Progenitor cell of endocrine pancreas (in vitro differentiated cells): ENCODE measurements at places on chromosomes 2 and 18.
A peak's percentile ranks its signal among the peaks of the same experiment; 100 is the strongest.

- no peak for DNase-seq
Observed at GRCh38 chr2:213220967-213221603, 63.2 kb upstream of the SPAG16 start.

DNA sequence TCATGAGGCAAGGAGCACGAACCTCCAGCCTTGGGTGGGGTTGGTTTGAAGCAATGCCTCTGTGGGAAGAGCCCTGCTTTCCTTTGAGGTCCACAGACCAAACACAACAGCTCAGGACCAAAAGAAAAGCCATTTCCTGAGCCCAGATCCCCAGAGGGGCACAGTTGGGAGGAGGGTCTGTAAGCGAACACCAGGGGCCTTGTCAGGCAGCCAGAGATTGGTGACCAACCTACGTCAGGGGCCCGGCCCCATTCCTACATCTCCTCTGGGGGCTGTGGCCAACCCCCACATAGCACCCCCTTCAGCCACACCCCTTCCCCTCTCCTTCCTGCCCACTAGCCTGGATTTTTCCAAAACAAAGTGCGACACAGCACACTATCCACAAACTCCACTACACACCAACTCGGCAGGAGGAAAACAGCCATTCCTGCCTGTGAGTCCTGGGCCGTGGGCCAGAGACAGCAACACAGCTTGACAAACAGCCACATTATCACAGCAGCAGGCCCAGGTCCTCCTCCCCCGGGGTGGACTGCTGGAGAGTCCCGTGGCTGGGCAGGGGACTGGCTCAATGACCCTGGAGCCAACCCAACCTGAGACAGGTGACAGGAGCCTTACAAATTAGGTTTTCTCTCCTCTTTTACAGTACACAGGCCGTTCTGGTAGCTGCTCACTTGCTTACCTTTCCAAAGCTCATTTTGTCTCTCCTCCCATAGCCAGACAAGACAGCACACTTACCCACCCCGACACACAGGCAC lies 98.8 kb downstream of the TNS1 start:
- DNase-seq, result no peak

DNA sequence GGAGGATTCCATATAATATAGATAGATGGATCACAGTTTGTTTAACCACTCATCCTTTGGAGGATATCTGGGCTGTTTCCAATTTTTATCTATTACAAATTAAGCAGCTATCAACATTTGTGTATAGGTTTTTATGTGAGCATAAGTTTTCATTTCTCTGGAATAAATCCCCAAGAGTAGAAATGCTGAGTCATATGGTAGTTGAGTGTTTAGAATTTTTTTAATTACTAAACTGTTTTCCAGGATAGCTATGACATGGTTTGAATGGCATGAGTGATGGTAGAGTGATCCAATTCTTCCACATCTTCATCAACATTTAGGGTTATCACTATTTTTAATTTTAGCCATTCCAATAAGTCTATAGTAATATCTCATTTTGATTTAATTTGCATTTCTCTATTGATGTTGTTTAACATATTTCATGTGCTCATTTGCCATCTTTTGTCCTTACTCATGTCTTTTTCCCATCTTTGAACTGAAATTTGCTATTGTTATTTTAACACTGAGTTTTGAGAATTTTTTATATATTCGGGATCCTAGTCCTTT lies 31.4 kb downstream of the ABCB11 start:
- DNase-seq, result no peak

DNA sequence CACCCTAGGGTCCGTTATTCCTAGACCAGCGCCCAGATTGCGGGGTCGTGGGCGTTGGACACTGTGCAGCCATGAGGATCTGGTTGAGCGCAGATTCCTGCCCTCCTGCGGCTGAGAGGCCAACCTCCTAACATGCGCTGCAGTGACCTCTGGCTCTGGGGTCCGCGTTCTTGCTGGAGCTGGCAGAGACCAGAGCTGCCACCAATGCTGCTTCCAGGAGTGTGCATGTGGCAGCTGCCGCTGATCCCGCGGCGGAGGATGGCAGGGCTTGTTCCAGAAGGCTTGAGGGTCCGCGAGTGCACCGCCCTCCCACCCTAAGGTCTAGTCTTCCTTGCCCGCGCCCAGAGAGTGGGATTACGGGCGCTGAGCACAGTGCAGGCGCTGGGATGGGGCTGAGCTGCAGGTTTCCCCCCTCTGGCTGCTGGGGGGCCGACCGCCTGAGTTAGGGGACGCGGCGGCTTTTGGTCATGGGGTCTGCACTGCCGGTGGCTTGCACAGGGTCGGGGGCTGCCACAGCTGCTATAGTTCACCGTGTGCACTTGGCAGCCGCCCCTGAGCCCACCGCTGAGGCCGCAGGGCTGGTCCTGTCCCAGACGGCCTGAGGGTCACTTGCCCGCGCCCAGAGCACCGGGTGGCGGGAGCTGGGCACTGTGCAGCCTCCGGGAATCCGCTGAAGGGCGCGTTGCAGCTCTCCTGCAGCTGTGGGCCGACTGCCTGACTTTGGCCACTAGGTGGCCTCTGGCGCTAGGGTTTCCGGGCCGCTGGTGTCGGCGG lies 145.9 kb downstream of the CCDC74A start:
- peak; percentile 75 for DNase-seq

DNA sequence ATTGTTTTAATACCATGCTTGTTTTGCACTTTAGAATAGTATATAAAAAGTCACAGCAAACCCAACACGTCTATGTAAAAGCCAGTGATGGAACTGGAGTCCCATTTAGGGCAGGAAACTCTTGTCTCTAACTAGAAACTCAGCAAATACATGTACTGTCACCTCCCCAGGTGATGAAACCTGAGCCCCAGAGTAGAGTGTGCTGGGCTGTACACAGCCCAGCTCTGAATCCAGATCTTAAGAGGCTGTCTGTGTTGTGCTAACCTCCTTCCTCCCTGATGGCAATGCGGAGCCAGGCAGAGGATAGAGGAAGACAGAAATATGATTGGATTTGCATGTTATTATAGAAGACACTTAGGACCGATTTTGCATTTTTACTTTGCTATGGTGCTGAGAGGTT lies 317.5 kb upstream of the TRIB2 start:
- no peak for DNase-seq

GRCh38 chr2:138030459-138030858 lies 66.2 kb downstream of the HNMT start:
- DNase-seq, result no peak

- DNase-seq, result no peak
Observed at GRCh38 chr2:134296301-134296700, 42.4 kb downstream of the MGAT5 start.

GRCh38 chr2:168171059-168171762 lies 76.2 kb downstream of the STK39 start:
- no peak for DNase-seq

DNA sequence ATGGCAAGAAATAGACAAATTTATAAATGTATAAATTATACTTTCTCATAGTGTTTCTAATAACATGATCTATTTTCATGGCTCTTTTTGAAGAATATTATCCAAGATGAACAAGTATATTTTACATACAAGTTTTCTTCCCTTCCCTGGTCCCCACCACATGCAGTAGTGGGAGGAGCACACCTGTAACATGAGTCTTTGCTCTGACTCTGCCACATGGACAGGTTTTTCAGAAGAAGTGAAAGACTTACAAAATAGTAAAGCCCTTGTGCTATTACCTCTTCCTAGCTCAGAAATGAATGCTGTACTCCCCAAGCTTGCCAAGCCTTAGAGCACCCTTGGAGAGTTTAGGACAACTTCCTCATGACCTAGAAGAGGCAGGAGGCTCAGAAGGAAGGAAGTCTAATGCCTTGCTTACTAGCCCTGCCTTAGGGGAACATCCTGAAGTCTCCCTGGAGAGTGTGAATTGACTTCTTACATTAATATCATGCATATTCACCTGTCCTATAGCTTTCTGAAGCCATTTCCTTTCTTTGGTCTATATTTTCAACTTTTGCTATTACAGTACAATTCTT lies 18.4 kb downstream of the MXD1 start:
- no peak for DNase-seq

DNA sequence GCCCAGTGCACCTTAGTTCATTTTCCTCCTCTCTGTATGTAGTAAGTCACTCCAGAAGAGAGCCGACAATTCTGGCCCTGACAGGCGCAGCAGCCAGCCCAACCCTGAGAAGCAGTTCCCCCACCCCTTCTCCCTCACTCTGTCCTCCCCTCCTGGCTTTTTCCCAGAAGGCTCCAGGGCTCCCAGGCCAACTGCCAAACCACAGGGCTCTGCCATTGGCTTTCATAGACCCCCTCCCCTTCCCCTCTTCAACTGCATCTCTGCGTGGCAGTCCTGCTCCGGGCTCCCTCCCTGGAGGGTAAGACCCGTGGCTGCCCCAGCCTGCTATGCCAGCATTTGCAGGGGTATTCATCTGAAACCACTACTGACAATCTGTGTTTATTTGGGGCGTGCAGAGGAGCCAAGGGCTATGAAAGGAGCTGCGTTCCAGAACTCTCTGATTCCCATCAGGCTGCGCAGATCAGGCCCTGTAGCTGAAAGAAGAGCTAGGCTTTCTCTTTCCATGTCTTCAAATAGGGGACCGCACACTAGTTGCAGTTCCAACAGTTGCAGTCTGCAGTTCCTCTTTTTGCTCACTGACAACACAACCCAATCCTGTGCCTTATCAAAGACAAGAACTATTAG lies 388.6 kb upstream of the TNP1 start:
- DNase-seq, result no peak

- no peak for DNase-seq
Observed at GRCh38 chr18:64720781-64721464, 572.0 kb upstream of the LINC00305 start.

GRCh38 chr2:229090225-229090624 lies 180.9 kb downstream of the PID1 start:
- DNase-seq, result no peak

GRCh38 chr2:45778720-45779171 lies 127.3 kb downstream of the PRKCE start:
- no peak for DNase-seq

DNA sequence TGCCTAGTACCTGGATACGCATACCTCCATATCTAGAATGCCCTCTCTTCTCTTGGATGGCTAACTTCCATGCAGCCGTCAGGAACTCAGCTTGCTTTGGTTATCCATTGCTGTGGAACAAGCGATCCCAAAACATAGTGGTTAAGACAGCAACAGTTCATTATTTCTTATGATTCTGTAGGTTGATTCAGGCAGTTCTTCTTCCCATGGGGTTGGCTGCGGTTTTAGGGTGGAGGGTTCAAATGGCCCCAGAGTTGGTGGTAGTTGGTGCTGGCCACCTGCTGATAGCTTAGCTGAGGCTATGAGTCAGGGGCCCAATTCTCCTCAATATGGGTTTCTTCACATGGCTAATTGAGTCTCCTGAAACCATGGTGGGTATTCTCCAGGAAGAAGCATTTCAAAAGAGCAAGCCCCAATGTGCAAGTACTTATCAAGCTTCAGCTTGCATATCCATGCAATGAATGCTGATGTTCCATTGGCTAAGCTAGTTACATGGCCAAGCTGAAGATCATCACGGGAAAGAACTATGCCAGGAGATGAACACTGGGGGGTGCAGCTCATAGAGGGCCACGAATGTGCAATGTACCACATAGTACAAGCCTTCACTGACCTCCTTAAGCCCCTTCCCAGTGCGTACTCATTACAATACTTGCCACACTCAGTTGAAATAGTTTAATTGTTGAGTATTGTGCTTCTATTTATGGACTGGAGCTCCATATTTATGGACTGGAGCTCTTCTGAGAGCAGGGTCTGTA lies 10.0 kb upstream of the RHOB start:
- DNase-seq, result no peak

DNA sequence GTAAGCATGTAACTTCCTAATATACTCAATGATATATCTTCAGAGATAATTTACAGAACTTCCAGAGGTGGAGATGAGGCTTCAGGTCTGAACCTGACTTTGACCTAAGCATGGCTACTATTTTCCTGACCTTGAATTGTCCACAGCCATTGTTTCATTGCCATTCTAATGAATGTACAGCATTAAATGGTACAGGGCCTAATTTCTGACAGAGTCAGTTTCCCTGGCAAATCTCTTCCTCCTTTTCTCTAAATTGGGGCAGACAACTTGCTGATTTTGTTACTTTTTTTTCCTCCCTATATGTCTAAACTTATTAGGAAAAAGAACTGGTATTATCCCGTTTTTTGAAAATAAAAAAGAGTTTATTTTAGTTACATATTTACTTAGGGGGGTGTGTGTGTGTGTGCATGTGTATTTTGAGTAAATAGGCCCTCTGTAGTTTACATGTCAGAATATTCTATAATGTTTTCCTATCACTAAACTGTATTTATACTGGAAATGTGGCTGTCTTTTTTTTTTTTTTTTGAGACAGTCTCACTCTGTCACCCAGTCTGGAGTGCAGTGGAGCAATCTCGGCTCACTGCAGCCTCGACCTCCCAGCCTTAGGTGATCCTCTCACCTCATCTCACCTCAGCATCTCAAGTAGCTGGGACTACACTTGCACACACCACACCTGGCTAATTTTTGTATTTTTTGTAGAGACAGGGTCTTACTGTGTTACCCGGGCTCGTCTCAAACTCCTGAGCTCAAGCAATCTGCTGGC lies 43.3 kb upstream of the SCN9A start:
- no peak for DNase-seq

DNA sequence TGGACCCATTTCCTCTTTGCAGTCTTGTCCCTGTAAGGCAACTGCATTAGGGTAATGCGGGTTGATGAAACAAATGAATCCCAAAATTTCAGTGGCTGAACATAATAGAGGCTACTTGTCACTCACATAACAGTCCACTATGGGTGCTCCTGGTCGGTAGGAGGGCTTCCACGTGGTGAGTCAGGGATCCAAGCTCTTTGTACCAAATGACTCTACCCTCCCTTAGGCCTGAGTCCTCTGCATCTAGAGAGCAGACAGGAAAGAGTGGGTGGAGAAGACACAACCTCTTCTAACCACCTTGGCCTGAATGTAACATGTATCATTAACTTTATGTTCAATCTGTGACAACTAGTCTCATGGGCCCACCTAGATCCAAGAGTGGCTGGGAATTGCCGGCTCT lies 86.2 kb upstream of the HAAO start:
- DNase-seq, result no peak
